ENCODE measurements at places on chromosomes 2 and 18.

DNA sequence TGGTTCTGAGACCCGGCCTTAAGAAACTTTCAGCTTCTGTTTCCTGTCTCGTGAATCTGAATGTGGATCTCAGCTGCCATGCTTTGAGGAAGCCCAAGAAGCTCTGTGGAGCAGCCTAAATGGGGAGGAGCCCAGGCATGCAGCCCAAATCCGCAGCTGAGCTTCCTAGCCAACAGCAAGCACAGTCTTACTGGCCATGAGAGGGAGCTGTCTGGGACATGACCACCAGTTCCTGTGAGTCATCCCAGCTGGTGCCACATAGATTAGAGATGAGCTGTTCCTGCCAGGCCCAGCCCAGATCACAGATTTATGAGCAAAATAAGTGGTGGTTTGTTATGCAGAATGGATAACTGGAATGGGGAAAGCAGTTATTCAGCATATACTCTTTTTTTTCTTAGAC is 224.4 kb upstream of the APCDD1 start:
- DNase-seq, result no peak

DNA sequence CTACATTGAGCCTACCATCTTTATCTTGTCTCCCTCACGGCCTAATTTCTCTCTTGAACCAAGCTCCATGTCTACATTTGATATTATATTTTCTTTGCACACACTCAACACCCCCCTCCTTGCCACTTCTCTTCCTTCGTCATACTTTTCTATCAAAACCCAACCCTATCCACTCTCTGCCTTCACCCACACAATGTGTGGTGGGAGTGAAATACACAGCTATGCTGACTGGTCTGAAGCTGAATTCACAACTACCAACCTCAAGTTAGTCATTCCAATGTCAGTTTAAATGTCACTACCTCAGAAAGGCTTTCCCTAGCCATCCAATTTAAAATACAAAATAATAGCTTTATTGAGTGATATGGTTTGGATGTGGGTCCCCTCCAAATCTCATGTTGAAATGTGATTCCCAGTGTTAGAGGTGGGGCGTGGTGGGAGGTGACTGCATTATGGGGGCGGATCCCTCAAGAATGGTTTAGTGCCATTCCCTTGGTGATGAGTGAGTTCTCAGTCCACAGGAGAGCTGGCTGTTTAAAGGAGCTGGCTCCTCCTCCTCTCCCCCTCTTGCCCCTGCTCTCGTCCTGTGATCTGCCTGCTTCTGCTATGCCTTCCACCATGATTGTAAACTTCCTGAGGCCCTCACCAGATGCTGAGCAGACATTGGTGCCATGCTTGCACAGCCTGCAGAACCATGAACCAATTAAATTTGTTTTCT is 112.1 kb downstream of the DTNB start:
- no peak for DNase-seq

DNA sequence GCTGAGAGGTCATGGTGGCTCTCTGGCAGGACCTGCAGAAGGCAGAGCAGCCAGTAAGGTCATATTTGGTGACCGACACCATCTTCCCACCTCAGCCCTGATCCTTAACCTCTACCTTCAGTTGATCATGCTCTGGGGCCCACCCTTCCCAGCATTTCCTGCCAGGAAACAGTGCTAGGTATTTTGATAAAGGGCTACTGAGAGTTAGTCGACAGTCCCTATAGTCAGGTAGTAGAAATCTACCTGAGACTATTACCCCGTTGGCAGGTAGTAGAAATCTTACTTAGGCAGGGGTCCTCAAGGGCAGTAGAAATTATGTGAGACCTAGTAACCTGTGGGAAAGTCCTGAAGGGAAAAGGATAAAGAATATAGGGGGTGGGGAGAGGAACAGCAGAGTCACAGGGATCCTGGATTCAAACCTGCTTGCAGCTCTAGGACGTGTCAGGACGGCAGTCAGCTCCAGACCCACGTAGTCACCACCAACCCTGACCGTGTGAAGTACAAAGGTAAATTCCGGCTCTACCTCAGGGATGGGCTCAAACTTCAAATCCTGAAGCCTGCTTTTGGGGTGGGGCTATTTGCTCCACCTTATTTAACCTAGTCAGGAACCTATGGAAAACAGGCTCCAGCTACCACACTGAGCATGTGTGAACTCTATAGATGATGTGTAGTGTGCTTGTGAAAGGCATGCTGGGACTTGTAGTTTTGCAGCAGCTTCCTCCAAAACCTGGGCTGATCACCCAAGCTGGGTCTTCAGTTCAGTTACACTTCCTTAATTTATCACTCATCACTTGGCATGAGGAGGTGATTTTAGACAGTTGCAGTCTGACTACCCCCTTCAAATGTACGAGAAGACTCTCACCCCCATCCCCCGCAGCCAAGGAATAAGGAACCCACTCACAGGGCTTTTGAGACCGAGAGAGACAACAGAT is at the start of gene DQX1:
DQX1 (minus strand) TSS at position 515 of the 932 bp plus-strand sequence; CDS start at position 13, 502 bp downstream.
- peak; percentile 46 for DNase-seq

- DNase-seq, result no peak
Observed at GRCh38 chr18:56992777-56993176, 154.1 kb upstream of the BOD1L2 start.

DNA sequence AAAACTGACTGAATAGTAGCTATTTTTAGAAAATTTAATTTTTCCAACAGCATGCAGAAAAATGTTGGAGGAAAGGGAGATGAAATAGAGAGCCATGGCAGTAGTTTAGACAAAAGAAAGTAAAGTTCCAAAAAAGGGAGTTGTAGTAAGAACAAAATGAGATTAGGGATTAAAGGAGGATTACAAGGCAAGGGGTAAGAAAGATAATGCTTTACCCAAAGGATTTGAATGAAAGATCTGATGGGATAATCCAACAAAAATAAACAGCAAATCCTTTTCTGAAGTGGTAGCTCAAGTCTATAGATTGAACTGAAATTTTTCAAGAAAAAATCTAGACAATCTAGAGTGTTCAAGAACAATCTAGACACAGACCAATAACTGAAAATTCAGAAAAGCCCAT is 644.3 kb upstream of the FSHR start:
- DNase-seq, result no peak

GRCh38 chr2:195606179-195606578 is 50.8 kb upstream of the SLC39A10 start:
- no peak for DNase-seq

GRCh38 chr2:223264541-223265193 is 212.7 kb downstream of the KCNE4 start:
- DNase-seq, result no peak

- DNase-seq, result no peak
Observed at GRCh38 chr2:27573452-27573851, 9.4 kb upstream of the ZNF512 start.

GRCh38 chr2:146317959-146318358 is 1526.9 kb upstream of the ACVR2A start:
- no peak for DNase-seq

DNA sequence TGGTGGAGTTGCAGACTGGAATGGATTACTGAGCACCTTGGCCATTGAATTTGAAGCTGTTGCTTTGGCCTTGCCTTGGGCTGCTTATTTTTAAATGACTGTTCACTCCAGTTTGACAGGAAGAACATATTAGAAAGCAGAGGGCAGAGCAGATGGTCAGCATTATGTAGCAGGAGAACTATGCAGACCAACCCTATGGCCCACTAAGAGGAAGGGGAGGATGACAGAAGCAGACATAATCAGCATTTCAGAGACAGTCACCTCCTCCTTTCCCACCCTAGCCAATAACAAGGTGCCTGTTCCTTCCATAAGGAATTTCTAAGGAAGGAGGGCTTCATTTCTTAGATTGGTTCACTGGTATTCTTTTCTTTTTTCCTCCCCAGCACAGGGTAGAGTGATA is 2.4 kb downstream of the CHRNA1 start:
- no peak for DNase-seq

GRCh38 chr18:59549503-59550173 is 147.6 kb downstream of the CCBE1 start:
- no peak for DNase-seq

GRCh38 chr2:8652774-8653426 is 29.0 kb upstream of the ID2 start:
- no peak for DNase-seq

DNA sequence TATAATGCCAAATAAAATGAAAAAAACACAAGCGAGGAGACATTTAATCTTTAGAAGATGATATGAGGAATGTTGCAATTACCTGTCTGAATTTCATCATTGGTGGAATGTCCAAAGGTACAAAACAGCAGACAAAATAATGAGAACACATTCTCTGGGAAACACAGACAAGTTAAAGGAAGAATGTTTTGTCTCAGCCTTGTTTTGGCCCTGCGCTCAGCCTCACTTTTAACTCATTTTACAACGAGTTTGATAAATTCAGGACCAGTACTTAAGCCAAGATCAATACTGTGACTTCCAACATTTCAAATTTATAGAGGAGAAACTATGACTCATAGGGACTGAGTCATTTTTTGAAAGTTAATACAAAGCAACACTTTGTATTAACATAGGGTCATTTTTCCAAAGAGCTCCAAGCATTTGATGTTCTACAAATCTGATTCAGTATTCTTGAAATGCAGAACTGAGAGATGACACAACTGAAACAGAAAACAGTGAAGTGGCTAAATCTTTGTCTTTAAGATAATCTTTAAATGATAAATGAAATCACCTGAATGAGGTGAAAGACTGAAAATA is 833.2 kb upstream of the CHAC2 start:
- DNase-seq, result peak; percentile 41

- DNase-seq, result no peak
Observed at GRCh38 chr2:105536175-105536574, 137.3 kb upstream of the FHL2 start.

DNA sequence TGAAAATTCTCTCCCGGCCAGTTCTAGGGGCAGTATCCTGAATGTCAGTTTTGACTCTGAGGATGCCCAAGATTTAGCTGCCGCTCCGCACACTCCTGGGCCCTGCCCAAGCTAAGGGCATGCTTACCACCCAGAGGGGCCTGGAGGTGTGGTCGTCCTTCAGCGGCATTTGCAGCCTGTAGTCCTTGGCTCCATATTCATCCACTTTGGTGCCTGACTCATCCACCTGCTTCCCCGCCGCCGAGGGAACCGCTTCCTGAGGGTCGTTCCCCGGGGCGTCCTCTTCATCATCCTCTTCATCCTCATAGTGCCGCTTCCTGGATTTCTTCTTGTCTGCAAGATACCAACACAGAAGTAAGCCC is 577 bp downstream of the ERCC3 start:
- no peak for DNase-seq

DNA sequence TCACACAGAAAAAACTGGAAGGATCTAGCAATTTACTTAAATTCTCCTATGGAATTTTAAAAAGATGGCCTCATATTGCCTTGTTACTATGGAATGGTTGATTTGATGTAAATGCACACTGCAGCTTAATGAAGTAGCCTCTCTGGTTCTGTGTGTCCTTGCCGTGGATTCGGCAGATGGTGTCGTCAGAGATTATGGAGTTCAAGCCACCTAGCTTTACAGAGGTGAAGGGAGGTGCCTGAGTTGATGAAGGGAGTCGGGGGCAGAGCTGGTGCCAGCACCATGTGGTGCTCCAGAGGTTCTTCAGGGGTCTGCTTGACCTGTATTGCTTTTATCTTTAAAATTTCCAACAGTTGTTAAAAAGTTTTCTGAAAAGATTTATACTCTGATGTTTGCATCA is 48.8 kb downstream of the ASAP2 start:
- DNase-seq, result no peak

DNA sequence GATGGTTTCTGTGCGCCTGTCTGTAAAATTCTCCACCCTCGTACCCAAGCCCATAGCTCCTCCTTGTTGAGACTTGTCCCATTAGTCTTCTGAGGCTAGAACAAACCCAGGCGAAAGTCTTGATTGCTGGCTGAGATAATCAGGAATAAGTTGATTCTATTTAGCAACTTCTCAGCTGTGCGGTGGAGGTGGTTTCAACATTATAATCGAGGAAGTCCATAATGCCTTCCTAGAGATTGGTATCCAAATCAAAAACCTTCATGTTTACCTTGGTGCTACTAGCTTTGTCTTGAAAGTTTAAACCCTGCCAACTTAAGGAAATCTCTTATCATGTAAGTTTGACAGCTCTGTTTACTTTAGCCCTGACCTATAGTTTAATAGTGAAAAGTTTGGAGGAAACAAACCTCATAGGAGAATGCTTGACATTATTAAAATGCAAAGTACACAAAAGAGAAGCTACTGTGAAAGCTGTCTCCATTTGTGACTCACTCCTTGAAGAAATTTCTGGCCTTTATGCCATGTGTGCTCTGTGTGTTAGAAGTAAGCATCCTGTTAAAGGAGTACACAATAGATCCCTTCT is 36.6 kb upstream of the DSC1 start:
- no peak for DNase-seq

DNA sequence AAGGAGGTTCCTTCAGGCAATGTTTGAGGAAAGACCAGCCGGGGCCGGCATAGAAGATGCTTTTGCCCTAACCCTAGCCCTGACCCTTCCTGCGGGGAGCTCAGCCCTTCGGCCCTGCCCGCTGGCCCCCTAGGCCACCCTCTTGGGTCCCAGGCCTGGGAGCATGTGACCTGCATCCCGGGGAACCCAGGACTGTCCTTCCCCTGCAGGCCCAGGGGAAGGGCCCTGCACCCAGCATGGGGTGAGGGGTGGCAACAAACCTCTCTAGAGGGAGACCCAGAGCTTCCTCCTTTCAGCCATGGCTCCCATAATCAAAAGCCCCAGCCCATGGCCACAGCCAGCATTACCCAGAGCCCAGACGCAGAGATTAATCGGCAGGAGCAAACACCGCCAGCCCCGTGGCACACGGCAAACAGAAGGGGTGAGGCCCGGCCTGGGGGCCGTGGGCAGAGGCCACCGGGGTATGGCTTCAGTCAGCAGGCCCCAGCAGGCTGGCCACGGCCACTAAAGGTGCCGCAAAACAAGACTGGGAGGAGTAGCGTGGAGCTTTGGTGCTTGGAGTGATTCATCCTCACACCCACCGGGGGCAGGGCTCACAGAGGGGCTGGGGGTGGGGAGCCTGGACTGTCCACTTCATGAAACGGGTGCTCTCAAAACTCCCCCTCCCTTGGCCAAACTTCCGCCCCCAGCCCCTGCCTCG is 61.6 kb upstream of the HPCAL1 start:
- DNase-seq, result no peak

GRCh38 chr2:236376566-236377244 is 112.5 kb upstream of the ASB18 start:
- DNase-seq, result no peak
